ENCODE measurements at places on chromosomes 4 and X.

- no peak for DNase-seq
Measured at GRCh38 chr4:74893171-74893570, 39.7 kb upstream of the PARM1 start.

- no peak for DNase-seq
Measured at GRCh38 chr4:3527914-3528876, 4.0 kb downstream of the LRPAP1 start.

GRCh38 chrX:16160729-16161128, 6.6 kb upstream of the MAGEB17 start:
- peak; percentile 84 for DNase-seq

DNA sequence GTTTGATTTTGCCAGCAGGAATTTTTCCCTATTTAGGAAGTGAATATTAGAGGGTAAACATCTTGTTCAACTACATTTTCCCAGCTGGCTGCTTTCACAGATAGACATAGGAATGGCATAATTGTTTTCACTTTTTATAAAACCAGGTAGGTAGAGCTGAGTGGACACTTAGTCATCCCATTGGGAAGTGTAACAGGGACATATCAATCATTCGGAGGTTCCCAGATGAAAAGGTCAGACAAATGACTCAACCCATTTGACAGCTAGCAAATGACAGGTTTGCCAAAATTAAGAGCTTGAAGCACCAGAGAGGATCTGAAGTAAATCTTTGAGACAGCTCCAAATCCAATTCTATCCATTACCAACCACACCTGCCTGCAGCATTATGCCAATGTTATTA, 205.3 kb downstream of the SLC39A8 start:
- DNase-seq, result no peak

DNA sequence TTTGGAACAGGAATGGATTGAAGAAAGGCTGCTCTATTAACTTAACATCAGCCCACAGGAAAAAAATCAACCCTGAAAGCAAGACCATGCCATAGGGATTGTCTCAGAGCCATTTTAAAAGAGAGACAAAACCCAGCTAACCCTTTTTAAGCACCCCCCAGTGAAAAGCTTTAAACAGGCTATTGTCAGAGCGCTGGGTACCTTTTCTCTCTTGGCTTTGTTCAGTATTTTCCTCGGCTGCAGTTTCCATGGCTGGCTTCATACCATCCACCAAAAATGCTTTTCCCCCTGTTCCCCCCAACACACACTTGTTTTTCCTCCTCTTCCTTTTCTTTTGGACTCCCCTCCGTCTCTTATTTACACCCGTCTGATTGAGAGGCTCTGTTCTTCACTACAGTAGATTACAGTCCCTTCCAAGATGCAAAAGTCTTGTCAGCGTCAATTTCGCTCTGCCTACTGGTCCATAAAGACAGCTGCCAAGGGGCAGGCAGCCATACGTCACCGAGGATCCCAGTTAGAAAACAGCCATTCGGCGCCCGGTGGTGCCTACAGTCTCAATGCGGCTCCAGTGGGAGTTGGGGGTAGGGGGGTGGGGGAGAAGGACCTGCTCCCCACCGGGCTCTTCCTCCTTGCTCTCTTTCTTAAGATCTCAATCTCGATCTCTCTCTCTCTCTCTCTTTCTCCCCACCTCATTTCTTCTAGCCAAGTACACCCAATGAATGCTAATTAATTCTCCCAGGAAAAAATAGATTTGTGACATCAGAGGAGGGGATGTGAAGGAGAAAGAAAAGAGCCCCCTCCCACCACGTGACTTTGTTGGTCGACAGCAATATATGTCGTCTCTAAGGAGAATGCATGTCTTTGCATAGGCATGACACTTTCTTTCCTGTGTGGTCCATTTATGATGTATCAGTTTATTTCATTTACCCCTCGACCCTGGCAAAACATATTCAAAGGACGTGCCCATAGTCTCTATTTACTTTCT, at the start of gene GPM6B:
TSS of gene GPM6B (minus strand) at position 451 of the 985 bp plus-strand sequence. CDS start at position 262, 189 bp downstream.
- DNase-seq, result no peak

DNA sequence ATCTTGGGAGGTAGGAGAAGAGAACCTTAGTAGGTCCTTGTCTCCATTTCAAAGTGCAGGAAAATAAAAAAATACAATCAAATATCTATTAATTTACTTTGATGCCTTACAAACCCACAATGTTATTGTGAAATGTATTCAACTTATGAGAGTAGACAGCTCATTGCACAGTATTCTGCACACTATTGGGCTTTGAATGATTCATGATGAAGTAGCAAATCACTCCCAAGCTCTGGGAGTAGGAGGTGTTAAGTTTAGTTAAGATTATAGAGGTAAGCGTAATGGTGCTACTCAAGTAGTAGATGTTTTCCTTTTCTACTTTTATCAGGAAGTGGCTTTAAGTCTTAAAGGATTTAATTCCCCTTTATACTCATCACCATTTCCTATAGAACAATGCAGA, 32.8 kb upstream of the TMPRSS11A start:
- DNase-seq, result no peak

DNA sequence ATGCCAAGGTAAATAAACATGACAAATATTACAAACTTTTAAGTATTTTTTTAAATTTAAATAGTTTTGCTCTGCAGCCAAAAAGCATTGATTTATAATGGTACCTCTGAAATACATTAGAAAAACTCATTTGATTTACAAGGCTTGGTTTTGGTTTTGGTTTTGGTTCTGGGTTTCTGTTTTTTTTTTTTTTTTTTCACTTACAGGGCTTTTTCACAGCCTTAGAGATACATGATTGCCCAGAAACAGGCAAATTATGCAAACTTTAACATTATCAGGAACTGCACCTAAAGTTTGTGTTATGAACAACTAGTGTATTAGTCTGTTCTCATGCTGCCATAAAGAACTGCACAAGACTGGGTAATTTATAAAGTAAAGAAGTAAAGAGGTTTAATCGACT, 196.4 kb upstream of the DDX53 start:
- no peak for DNase-seq

- DNase-seq, result no peak
Measured at GRCh38 chr4:108129196-108129595, 39.5 kb downstream of the LEF1 start.

DNA sequence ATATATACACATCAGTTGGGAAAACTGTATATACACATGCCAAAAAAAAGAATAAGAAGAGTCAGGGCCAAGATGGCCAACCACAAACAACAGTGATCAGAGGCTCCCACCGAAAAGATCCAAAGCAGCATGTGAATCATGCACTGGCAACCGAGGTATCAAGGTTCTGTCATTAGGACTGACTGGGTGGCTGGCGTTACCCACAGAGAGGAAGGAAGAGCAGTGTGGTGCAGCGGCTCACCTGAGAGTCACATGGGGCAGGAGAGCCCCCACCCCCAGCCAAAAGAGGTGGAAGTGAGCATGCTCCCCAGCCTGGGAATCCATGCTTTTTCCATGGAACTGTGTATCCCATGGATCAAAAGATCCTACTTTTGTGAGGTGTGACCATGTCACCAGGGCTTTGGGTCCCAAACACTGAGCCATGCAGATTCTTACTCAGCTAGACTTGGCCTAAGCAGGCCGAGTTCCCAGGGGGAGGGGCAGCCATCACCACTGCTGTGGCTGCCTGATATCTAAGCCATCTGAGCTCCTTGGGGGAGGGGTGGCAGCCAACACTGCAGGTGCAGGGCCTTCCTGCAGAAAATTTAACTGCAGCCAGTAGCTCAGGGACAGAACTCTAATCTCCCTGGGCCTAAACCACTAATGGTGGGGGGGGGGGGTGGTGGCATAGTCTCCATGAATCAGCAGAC, 52.8 kb downstream of the P2RY10 start:
- no peak for DNase-seq

DNA sequence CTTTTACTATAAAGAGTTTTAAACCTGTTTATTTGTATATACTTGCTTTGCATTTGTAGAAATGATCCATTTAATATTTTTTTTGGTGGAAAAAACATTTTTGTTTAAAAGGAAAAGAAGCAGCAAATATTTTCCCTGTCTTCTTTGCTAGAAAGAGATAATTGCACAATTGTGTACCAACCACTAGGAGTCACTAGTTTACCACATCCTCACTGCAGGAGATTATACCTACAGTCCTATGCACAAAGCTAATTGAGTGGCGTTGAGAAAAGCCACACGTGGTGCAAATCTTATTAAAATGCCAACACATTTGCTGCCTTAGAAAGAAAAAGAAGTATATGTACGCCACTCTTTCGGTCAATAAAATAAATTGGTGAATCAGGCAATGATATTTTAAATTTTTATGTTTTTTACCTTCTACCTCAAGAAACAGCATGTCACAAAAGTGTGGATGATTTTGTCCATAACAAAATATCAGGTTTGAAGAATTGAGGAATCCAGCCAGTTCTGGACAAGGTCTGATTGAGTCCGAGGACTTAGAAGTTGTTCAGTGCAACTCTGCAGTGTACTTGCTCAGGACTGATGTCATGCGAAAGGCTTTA, 102.9 kb downstream of the GRXCR1 start:
- DNase-seq, result no peak

DNA sequence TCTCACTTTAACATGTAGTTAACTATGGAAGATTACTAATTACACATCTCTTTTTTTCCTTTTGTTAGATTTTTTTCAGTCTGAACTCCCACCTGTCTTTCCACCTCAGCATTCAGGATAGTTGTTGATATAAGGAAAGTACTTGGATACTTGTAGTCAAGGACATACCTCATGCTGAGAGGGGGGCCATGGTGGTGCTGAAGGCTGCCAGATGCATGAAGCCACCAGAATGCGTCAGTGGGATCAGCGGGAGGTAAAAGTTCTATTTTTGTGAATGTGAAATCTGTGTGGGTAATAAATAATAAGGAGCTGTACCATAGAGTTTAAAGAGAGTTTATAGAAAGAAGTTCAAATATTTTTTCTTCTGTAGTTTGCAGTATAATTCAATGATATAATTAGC, 13.1 kb upstream of the NDST4 start:
- no peak for DNase-seq

DNA sequence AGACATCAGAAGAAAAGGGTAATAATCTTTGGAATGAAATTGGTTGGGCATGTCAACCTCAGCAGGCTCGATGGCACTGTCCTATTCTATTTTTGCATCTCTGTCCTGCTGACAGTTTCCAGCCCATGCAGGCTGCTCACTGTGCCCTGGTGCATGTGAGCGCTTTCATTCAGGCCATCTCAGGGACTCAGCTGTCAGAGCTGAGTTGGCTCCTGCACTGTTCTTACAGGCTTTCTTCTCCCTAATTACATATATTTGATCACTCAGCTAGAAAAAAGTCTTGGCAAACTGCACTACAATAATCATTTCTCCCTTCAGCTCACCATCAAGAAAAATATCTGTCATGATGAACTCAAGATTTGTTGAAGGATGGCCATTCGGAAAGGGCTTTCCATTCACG, 84.7 kb downstream of the RASL11B start:
- DNase-seq, result no peak

GRCh38 chr4:112552668-112553067, 36.7 kb upstream of the NEUROG2 start:
- DNase-seq, result no peak

GRCh38 chrX:96432647-96433046, 252.0 kb upstream of the DIAPH2 start:
- DNase-seq, result no peak

DNA sequence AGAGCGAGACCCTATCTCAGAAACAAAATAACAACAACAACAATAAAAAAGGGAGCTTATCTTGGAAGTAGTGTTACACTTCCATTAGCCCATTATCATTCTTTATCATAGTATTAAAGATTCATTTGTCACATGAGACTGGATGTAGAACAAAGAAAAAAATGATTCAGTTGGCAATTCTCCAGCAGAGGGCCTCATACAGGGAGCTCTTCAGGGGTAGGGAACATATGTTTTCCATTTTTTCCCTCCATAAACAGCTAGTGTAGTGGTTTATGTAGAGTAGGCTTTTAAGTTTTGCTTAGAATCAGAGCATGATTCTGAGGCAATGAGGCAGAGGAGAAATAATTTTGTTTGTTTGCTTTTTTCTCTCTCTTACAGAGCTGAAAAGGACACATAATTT, 5.8 kb downstream of the CPE start:
- no peak for DNase-seq

GRCh38 chr4:94349193-94349592, 6.6 kb upstream of the HPGDS start:
- DNase-seq, result no peak

GRCh38 chr4:73075832-73076231, 6.3 kb upstream of the COX18 start:
- DNase-seq, result no peak

All from SW 1271 (cell line).